ENCODE measurements at places on chromosomes 12 and 14.

GRCh38 chr12:88952562-88952942 lies 372.3 kb upstream of the KITLG start:
- no peak for DNase-seq

DNA sequence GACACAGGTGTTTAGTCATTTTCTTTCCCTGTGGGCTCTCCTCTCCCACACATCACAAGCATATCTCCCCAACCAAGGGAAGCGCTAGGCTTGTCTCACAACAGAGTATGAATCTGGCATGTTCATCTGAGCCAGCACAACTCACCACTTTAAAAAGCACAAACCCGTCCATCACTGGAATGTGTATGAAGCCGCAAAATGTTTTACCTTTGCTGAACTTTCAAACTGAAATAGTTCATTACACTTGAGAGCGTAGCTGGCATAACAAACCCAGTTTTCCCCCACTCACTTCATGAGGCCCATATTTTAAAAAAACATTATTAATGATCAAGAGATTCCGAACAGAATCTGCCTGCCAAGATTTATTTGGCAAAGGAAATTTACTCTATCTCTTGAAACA lies 15.8 kb downstream of the NID2 start:
- no peak for DNase-seq

DNA sequence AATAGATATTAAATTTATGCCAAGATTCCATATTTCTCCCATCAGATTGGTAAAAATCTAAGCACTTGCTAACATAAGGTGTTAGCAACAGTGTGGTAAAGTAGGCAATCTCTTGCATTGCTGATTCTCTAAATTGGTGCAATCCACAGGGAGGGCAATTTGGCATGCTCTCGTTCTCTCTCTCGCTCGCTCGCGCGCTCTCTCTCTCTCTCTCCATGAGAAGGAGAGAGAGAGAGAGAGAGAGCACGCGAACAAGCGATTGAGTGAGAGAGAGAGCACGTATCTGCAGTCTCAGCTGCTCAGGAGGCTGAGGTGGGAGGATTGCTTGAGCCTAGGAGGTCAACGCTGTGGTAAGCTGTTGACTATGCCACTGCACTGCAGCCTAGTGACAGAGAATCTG lies 25.9 kb downstream of the PSEN1 start:
- DNase-seq, result no peak

DNA sequence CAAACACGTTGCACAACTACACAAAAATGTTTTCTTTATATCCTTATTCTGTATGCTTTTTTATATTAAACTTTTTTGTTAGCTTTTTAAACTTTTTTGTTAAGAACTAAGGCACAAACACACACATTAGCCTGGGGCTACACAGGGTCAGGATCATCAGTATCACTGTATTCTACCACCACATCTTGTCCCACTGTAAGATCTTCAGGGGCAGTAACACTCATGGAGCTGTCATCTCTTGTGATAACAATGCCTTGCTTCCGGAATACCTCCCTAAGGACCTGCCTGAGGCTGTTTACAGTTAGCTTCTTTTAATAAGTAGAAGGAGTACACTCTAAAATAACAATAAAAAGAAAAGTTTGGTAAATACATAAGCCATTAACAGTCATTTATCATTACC lies 42.2 kb downstream of the PLEKHA5 start:
- no peak for DNase-seq

DNA sequence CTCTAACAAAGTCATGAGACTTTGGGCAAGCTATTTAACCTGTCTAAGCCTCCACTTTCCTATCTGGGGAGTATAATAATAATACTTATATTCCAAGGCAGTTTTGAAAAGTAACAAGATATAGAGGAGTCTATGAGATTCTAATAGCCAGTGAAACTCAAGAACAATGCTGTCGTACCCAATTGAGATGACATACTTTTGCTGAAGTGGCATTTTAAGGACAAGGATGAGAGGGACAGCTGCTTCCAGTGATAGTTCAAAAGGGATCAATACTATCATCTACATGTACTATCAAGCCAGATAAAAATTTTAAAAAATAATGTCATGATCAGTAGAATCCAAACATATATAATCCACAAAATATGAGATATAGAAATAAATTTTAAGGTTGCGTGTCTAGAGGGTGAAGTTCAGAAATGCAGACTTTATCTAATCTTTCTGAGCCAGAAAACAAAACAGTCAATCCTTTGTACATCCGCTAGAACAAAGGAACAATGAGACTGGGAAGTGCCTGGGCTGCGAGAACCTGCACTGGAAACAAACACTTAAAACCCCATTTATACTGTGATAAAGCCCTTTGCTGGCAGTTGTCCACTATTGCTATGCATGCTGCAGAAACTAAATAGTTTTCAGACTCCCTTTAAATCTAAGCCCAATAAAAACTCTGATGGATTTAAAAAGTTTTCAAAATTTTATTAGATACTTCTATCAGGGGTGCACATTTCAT lies 38.6 kb downstream of the PTPRB start:
- DNase-seq, result no peak

- DNase-seq, result no peak
Measured at GRCh38 chr12:1927051-1927680, 8.7 kb upstream of the CACNA2D4 start.

GRCh38 chr14:51744372-51745130 lies 92.8 kb downstream of the FRMD6 start:
- no peak for DNase-seq
